Activated CD4-positive, CD25-positive, alpha-beta regulatory T cell (primary cell): ENCODE measurements at places on chromosomes 5 and 9.

- no peak for DNase-seq
Measured at GRCh38 chr5:38677636-38678035, 121.2 kb upstream of the LIFR start.

DNA sequence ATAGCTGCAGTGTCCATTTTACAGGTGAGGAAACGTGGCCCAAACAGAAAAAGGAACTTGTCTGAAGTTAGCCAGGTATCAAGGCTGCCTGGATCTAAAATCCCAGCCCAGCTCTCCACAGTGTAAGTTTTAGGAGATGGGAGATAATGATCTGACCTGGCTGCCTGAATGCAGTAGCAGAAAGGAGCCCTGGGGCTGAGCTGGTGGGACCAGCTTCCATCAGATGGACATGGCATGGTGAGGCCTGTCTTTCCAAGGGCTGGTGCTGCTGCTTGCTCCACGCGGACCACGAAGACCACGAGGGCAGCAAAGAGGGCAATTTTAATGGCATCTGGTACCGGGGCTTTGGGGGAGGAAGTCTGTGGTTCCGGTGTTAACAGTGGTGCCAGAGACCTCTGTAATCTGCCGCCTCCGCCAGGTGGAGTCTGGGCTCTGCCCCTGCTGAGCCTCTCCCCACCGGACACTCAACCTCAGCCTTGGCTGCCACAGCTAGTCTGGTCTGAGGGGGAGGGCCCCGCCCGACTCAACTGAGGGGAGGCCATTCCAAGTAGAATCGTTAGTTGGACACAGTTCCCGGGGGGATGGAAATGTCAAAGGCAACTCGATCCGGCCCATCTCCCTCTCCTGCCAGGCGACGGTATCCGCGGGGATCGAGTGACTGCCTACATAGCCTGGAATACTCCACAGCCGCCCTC, 650 bp downstream of the MYORG start:
- peak; percentile 20 for DNase-seq

- no peak for DNase-seq
Measured at GRCh38 chr5:134146651-134147518, 29.9 kb downstream of the SKP1 start.

DNA sequence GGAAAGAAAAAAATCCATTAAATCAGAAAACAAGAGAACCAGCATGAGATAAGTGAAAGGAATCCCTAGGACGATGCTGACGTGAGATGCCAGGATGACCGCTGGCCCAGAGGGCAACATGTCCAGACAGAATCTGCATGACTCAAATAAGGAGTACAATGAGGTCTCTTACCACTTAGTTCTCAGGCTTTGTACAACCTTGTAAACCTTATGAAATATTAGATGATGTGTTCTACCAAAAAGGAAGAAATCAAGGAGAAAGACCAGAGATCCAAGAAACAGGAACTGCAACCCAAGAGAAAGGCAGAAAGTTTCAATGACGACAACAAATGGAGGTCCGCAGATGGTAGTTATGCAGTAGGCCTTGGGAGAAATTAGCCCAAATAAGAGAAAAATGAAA, 2.8 kb upstream of the GPR150 start:
- DNase-seq = no peak

DNA sequence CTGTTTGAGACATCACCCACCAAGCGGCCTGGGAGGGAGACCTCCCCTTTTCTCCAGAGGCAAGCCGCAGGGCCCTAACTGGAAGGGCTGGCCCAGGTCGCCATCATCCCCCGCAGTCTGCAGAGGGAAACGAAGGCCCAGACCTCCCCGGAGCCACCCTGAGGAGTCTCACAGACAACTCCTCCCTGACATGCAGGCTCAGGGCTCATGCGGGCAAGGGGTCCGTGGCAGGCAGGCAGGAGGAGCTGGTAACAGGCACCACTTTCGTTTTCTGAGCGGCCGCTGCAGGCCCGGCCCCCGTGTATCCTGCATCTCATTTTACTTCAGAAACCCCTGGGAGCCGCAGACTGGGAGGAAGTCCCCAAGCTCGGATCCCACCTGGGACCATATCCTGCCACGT, 192.0 kb upstream of the PPP1R26 start:
- DNase-seq = no peak

DNA sequence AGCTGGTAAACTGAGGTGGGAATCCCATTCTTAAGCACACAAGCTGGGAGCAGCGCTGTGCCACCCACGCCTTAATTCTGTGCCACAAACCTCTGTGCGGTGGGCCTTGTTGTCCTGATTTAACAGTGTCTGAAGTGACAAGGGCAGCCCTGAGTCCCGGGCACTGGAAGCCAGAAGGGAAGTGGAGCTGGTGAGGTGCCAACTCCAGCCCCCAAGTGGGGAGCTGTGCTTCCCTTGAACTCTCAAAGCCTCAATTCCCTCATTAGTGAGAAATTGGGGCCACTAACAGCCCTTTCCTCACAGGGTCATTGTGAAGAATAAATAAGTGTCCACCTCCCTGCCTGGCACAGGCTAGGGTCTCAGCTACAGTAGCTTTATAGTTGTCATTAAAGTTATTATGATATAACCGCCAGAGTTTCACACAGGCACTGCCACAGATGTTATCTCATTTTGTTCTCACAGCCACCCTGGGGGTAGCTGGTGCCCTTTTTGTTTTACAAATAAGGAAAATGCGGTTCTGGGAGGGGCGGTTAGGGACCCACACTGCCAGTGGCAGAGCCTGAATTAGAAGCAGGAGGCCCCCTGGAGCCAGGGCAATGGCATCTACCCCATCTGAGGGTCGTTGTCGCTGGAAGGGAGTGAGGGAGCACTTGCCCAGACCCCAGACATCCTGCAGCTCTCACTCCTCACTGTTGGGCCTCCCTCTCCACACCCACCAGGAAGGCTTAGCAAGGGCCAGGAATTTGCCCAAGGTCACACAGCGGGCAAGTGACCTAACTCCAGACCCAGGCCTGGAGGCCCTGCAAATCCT, 2.1 kb upstream of the TLX3 start:
- no peak for DNase-seq

DNA sequence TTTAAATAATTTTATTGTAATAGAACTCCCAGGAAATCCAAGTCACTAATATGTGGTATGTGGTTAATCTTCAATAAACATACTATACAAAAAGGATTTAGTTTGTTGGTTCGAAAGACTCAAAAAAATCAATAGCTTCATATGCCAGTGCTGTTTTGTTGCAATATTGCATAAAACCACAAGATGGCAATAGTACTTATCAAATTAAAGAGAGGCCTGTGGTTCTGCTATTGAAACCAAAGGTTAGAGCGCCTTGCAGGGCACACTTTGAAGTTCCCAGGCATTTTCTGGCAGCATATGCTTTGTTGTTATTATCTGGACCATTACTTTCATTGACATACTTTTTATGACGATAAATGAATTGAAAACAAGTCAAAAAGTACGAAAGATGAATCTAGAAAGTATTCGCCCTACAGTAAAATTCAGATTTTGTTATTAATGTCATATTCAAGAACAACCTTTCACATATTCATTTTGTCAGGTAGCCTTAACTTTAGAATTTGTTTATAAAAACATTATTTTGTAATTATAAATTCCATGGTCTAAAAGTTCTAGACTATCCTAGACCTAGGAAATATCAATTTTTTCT, 316.3 kb downstream of the MCTP1 start:
- no peak for DNase-seq

DNA sequence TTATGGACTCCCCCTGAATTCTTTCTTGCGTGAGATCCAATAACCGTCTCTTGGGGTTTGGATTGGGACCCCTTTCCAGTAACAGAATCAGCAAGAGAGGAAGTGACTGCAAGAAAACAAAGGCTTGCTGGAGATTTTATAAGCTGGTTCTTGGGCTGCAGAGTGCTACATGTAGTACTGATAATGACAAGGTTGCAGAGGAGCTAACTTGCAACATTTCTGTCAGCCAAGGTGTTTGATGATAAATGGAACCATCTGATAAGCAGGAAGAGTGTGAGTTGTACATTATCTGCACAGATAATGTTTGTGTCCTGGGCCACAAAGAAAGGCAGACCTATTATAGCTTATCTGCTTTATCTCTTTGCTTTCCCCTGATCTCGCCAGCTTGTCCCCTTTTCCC, 37.1 kb downstream of the DNAJB5 start:
- no peak for DNase-seq

DNA sequence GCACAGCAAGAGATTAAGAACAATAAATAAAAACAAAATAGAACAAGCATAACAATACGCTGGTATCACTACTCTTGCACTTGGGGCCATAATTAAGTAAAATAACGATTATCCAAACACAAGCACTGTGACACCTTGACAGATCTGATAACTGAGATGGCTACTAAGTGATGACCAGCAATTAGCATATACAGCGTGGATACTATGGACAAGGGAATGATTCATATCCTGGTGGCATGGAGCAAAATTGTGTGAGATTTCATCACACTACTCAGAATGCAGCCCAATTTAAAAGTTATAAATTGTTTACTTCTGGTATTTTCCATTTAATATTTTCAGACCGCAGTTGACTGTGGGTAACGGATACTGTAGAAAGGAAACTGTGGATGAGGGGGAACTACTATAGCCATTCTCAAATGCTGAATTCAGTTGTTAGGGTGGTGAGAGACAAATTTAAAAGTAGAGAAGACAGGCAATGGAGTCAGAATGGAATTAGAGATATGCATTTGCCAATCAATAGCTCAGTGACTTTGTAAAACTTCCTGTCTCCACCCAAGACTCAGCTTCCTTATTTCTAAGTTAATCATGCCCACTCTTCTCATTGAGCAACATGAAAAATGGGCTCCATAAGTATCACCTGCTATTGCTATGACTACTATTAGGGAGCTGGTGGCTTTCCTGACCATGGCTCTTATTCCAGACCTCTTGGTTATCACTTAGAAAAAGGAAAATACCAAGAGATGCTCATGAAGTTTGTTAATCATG, 300.8 kb downstream of the TRIM32 start:
- no peak for DNase-seq

- DNase-seq = no peak
Measured at GRCh38 chr9:18338042-18338441, 135.9 kb upstream of the ADAMTSL1 start.

GRCh38 chr5:79023947-79024346, 38.8 kb upstream of the ARSB start:
- DNase-seq = no peak

- DNase-seq = no peak
Measured at GRCh38 chr5:131977212-131977604, 31.7 kb upstream of the MEIKIN start.

DNA sequence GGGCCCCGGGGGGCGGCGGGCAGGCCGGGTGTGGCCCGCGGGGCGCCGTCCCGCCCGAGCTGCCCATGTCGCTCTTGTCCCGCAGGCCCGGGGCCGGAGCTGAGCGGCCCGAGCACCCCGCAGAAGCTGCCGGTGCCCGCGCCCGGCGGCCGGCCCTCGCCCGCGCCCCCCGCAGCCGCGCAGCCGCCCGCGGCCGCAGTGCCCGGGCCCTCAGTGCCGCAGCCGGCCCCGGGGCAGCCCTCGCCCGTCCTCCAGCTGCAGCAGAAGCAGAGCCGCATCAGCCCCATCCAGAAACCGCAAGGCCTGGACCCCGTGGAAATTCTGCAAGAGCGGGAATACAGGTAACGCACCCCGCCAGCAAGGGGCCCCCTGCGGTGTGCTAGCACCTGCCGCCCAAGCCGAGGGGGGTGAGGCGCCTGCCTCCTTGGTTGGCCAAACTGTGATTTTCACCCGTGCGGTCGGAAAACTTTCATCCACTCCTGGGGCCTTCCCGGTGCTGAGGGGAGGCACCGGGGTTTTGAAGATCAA, 32.1 kb downstream of the SMARCA2 start:
- no peak for DNase-seq

- no peak for DNase-seq
Measured at GRCh38 chr5:125293726-125294125, 547.3 kb upstream of the ZNF608 start.

DNA sequence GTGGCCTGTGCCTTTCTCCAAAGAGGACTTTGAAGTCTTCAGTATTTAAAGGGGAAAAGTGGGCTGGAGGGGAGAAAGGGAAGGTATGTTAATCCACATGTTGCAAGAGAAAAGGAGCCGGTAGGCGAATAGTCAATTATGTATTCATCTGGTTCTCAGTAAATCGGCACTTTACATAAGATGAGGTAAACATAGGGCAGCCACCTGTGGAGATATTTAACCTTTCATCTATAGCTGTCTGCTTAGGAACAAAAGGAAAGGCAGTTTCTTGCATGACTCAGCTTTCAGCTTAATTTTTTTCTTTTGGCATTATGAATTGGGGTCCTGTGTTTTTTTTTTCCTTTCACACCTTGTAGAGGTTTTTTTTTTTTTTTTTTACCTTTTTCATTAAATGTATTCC, 42.2 kb downstream of the FGD3 start:
- no peak for DNase-seq

- DNase-seq = no peak
Measured at GRCh38 chr5:140076788-140077187, 33.7 kb upstream of the NRG2 start.

DNA sequence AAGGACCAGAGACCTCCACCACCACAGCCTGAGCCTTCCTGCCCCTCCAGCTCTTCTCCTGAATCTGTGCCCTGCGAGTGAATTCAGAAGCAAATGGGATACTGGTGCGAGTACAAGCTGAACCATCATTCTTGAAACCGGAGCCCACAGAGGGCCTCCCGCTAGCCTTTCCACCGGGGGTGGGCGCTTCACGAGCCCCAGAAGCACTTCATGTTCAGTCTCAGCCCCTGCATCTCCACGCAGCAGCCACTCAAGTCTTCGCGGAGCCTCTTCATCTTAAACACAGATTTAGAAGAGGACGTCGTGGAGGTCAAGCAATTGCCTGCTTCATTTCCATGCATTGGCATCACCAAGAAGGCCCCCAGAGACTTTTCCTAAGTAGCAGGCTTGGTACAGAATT, 26.0 kb upstream of the OLFM1 start:
- no peak for DNase-seq

DNA sequence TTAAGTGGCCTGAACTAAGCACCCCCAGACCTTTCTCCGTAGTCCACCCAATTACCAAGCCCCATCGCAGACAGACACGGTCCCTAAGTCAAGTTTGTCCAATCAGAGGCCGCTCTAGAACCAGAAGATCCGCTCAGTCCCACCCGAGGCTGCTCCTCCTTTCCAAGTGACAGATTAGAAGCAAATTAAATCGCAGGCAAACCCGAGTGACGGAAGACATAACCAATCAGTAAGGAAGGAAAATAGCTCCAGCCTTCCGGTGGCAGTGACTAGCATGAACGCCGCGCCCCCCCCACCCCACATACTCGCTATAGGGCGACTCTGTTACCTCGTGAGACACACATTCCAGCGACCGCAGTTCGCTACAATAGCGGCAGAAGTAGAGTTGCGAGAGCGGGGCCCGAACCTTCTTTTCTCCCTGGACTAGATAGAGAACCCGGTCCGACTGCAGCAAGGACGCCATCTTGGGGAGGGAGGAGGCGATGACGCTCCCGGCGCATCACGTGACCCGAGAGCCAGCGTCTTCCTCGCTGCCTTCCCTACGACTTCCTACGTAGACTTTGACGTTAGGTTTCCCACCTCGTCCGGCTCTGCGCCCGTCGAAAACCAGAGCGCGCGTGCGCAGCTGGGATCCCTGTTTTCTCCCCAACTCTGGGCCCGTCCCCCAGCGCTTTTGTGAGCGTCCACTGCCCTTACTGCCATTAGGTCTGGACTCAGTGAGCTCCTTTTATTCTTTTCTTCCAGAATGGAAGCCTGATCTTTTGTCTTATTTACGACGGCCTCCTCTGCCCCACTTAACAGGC, at the start of gene DCTN4:
Gene DCTN4, minus strand, starts transcription at position 487 of the 803 bp plus-strand sequence. Its CDS starts 24 bp downstream, at position 463.
- DNase-seq = peak; percentile 75
